Sigmoid colon (tissue), 7 donors: ENCODE measurements at places on chromosomes 3 and 15. TPM values are rescaled to one million over a fixed set of nuclear protein-coding genes. Genes with fewer than 3 reads are reported as not detected.
A peak's percentile ranks its signal among the peaks of the same experiment; 100 is the strongest.

Gene SLC22A14
- not detected for total RNA-seq

Gene SH2D7
- total RNA-seq, result not detected

Gene APOD
- 160 TPM for total RNA-seq

Gene ZPLD1
- not detected for total RNA-seq

Gene GABRG3
- under 0.01 TPM for total RNA-seq

- H3K27ac ChIP-seq, result no peak overlapping the region
- H3K36me3 ChIP-seq, result no peaks in the 10 kb centered on the region
- DNase-seq, result no peak
- no peaks in the 10 kb centered on the region for H3K4me1 ChIP-seq
- no peak overlapping the region for H3K4me3 ChIP-seq
These were observed 47.7 kb upstream of the TRPC1 start for GRCh38 chr3:142676151-142676550.

DNA sequence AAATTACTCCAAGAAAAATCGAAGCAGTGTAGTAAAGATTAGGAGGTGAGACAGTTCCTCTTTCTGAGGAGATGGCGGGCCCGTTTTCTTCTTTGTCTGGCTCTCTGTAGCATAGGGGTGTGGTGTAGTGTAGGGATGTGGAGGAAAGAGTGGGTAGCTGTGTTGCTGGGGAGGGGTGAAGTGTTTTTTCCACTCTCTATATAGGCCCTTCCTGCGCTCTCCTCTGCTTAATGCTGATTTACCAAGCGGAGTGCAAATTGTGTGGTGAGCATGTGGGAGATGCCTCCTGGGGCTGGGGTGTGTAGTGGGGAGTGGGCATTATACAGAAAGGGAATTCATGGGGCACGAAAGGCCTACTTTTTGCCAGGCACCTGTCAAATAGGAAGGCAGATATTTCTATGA is 94.9 kb downstream of the ST6GAL1 start:
- no peak for DNase-seq
- H3K4me1 ChIP-seq, result no peaks in the 10 kb centered on the region
- no peaks in the 10 kb centered on the region for H3K36me3 ChIP-seq

GRCh38 chr3:157376603-157377300 is 59.9 kb upstream of the PTX3 start:
- H3K4me1 ChIP-seq, result no peaks in the 10 kb centered on the region
- H3K36me3 ChIP-seq, result no peaks in the 10 kb centered on the region
- H3K27ac ChIP-seq, result no peak overlapping the region
- no peaks in the 10 kb centered on the region for H3K27me3 ChIP-seq

GRCh38 chr15:58388211-58388610 is 43.6 kb upstream of the LIPC start:
- H3K4me1 ChIP-seq, result no peaks in the 10 kb centered on the region
- H3K27me3 ChIP-seq, result no peaks in the 10 kb centered on the region
- H3K27ac ChIP-seq, result no peak overlapping the region
- no peak overlapping the region for H3K4me3 ChIP-seq
- no peak for DNase-seq

DNA sequence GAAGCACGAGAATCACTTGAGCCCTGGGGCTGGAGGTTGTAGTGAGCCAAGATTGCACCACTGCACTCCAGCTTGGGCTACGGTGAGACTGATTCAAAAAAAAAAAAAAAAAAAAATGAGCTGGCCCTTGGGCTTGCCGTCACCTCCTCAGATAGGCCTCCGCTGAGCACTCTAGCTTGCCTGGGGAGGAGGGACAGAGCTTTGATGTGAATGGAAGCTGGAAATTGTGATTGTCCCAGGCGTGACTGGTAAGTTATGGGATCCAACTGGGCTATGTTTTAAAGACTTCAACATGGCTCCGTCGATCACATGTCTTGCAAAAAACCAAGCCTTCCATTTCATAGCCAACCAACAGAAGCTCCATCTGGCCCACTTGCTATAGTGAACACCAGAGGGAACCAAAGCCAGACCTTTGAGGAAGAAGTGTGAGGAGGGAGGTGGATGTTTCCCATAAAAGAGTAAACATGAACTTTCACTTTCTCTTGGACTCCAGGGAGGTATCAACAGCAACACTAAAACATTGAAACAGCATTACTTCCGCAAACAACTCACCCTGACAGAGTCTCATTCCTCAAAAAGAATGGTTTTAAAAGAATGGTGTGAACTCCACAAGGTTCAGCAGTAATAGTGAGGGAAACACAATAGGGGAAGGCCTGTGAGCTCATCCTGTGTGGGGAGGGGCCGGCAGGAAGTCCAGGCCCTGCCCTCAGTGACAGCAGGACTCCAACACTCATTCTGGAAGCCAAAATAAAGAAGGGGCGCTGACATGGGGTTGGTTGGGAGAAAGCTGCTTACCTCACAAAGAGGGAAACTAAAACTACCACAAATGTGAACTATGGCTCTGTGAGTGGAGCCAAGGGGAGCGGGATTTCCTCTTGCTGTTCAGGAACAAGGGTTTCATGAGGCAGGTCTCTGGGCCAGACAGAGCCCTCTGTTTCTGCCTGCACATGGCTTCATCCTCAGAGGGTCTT is 59.2 kb upstream of the IL12A start:
- H3K27me3 ChIP-seq, result no peaks in the 10 kb centered on the region
- H3K4me1 ChIP-seq, result no peaks in the 10 kb centered on the region
- DNase-seq, result no peak
- no peak overlapping the region for H3K4me3 ChIP-seq

GRCh38 chr3:58177747-58178527 is 32.8 kb downstream of the DNASE1L3 start:
- H3K27me3 ChIP-seq, result no peaks in the 10 kb centered on the region
- DNase-seq, result peak; percentile 95
- H3K36me3 ChIP-seq, result no peaks in the 10 kb centered on the region
- H3K27ac ChIP-seq, result peak overlapping the region; percentile 61
- peaks cover 46% of the 10 kb centered on the region for H3K4me1 ChIP-seq

- H3K4me1 ChIP-seq, result peaks cover 12% of the 10 kb centered on the region
- no peak overlapping the region for H3K27ac ChIP-seq
- peaks cover 31% of the 10 kb centered on the region for H3K27me3 ChIP-seq
- H3K4me3 ChIP-seq, result peak overlapping the region; percentile 38
- no peaks in the 10 kb centered on the region for H3K36me3 ChIP-seq
- DNase-seq, result no peak
These were observed 289 bp downstream of the PCSK6 start for GRCh38 chr15:101489237-101489598.

- H3K4me3 ChIP-seq, result peak overlapping the region; percentile 61
- H3K27me3 ChIP-seq, result no peaks in the 10 kb centered on the region
- peaks cover 46% of the 10 kb centered on the region for H3K4me1 ChIP-seq
- no peaks in the 10 kb centered on the region for H3K36me3 ChIP-seq
These were observed 21.1 kb upstream of the PLXND1 start for GRCh38 chr3:129627350-129628168.

GRCh38 chr15:63436872-63437375 is 55.3 kb upstream of the CA12 start:
- H3K27ac ChIP-seq, result peak overlapping the region; percentile 45
- no peaks in the 10 kb centered on the region for H3K27me3 ChIP-seq
- peaks cover 16% of the 10 kb centered on the region for H3K4me1 ChIP-seq
- peak; percentile 93 for DNase-seq
- no peak overlapping the region for H3K4me3 ChIP-seq

GRCh38 chr3:102122527-102122926 is 273.2 kb downstream of the NFKBIZ start:
- H3K4me3 ChIP-seq, result no peak overlapping the region
- no peaks in the 10 kb centered on the region for H3K27me3 ChIP-seq
- no peaks in the 10 kb centered on the region for H3K36me3 ChIP-seq
- no peak for DNase-seq
